ENCODE measurements at places on chromosomes 3 and 15.

- DNase-seq = no peak
Observed at GRCh38 chr3:100911956-100912355, 81.3 kb downstream of the ABI3BP start.

DNA sequence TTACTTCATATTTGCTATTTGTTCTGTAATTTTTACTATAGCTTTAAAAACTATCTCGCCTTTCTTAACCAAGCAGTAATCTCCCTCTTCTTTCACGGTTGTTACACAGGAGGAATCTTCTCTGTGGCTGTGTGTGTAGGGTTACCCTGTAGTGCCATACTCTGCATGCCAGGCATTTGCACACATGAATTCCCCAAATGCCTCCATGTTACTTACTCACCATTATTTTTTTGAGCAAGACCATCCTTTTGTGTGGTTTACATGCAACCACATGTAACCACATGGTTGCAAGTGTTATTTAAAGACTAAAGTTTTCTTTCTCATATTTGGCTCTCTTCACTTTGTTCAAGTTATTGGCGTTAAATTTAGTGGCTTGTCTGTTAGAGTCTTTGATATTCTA, 45.5 kb downstream of the HPS3 start:
- no peak for DNase-seq

- no peak for DNase-seq
Observed at GRCh38 chr3:9930804-9931418, 2.7 kb upstream of the CRELD1 start.

GRCh38 chr15:99526176-99526575, 39.6 kb upstream of the MEF2A start:
- DNase-seq = no peak

DNA sequence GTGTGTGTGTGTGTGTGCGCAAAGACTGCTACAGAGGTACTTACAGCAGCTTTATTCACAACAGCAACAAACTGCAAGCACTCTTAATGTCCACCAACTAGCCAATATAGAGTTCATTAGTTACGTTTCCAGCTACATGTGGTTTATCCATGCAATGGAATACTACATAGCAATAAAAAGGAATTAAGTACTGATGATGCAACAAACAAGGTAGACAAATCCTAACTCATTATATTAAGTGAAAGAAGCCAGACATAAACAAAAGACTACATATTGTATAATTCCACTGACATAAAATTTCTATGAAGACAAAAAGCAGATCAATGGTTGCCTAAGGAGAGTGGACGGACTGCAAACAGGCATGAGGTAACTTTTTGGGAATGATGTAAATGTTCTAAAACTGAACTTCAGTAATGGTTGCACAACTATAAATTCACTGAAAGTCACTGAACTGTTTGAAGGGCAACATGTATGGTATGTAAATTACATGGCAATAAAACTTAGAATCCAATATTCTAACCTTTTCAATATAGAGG, 433.7 kb downstream of the SHQ1 start:
- no peak for DNase-seq

DNA sequence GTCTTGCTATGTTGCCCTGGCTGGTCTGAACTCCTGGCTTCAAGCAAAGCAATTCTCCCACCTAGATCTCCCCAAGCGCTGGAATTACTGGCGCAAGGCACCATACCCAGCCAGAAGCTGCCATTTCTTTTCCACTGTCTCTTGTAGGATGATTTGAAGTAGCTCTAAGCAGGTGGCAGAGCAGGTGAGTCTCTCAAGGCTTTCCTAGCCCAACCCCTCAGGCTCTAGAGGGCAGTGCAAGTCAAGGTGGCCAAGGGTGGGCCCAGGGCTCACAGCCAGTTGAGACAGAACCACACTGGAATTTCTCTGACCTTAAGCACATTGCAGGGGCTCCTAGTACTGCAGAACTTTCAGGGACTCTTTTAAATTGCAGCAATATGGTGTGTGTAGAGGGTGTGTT, 15.6 kb upstream of the DAG1 start:
- no peak for DNase-seq

DNA sequence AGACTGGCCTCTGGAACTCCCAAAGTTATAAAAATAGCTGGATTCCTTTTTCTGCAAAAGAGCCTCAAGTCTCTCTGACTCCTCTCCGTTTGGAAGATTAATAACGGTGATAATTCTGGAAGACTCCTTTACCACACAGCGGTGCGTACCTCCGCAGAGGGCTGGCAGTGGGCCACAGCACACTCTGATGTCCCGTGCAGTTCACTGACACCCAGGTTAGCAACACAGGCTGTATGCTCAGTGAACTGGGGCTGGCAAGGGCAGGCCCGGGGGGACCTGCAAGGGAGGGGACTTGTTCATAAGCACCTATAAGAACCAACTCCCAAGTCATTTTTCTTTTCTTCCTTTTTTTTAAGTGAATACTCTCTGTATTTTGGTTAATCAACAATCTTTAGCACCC, 120.3 kb upstream of the TJP1 start:
- no peak for DNase-seq

- no peak for DNase-seq
Observed at GRCh38 chr15:80404057-80404760, at the start of gene ARNT2. TSS of gene ARNT2 (plus strand) at chr15:80404382. CDS start at chr15:80404516, 134 bp downstream.

DNA sequence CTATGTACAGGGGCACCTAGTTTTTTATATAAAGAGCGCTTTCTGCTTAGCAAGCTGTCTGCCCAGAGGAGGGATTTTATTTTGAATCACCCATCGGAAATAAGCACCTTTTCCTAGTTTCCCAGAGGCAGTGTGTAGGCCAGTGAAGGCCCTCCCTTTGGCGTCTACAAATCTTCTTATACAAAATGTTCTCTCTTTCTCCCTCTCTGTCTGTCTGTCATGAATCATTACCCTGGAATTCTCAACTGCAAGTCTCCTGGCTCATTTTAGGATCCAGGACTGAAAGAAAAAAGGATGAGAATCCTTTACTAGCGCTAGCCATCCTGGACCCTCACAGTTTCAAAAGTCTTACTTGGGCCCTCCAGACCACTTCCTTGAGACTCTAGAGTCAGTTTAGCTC, 728.1 kb downstream of the OTOL1 start:
- no peak for DNase-seq

DNA sequence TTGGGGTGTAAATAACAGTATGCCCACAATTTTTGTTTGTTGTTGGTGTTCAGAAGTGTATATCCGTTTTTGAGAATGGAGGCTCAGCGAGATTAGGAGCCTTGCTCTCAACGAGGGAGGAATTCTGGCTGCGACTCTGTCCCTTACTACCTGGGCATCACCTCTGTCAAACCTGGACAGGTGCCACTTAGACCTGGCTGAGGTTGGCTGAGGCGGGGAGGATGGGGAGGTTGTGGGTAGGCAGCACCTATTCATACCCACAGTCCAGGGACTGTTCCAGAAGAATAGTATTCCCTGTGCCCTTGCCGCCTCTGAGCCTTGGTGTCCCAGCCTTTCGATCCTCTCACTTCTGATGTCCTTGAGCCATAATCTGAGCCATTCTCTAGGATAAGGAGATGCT, 99.9 kb downstream of the LINGO1 start:
- DNase-seq = no peak

GRCh38 chr15:93882141-93882540, 349.2 kb upstream of the MCTP2 start:
- DNase-seq = no peak

DNA sequence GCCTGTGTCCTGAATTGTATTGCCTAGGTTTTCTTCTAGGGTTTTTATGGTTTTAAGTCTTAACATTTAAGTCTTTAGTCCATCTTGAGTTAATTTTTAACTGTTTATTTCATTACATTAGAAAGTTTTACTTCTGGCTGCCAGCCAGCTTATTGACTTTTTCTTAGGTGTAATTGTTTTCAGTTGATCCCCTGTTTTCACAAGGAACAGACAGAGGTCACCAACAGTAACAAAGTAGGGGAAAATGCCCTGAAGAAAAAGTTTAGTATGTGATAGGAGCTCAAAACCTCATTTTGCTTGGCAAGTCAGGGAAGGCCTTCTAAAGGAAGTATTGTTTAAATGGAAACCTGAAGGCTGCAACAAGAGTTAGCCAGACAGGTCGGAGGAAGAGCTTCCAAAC, 10.4 kb downstream of the WDR48 start:
- DNase-seq = no peak

DNA sequence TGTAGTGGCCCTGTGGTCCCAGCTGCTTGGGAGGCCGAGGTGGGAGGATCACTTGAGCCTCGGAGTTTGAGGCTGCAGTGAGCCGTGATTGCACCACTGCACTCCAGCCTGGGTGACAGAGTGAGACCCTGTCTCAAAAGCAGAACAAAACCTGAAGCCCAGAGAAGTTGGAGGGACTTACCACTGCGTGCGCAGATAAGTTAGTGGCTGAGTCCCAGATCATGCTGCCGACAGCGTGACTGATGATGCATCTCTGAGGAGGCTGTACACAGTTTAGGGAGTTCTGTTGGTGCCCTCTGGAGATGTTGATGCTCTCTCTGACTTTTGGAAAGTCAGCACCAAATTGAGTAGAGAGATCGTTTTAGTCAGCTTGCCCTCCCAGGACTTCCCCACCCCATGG, 15.8 kb upstream of the ABTB1 start:
- no peak for DNase-seq

DNA sequence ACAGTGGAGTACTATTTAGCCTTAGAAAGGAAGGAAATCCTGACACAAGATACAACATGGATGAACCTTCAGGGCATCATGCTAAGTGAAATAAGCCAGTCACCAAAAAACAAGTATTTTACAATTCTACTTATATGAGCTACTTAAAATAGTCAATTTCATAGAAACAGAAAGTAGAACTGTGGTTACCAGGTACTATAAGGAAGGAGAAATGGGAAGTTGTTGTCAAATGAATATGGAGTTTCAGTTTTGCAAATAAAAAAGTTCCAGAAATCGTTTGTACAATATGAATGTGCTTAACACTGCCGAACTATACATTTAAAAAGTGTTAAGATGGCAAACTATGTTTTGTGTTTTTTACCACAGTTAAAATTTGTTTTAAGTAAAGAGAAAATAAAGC, 26.8 kb downstream of the TRANK1 start:
- no peak for DNase-seq

- no peak for DNase-seq
Observed at GRCh38 chr3:140242818-140243276, 307.9 kb downstream of the CLSTN2 start.

- no peak for DNase-seq
Observed at GRCh38 chr3:129226374-129226773, 23.0 kb upstream of the COPG1 start.

DNA sequence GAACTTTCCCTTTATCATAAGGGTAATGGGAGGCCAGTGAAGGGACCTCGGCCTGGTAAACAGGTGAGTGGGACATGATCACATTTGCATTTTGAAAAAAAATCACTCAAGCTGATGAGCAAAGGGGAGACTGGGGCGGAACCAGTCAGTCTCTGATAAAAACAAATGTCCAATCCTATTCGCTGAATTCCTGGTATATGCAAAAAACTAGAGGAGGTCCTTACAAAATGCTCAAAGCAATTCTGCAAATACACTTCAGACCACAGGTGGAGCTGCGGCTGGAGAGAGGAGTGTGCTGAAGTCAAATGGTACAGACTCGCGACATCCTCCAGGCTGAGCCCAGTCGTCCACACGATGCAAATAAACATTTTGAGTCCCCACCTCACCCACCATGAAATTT, 166.7 kb downstream of the FOXP1 start:
- DNase-seq = no peak

- DNase-seq = no peak
Observed at GRCh38 chr3:111668888-111669488, 73.8 kb upstream of the ZBED2 start.

GRCh38 chr3:157785102-157785826, 282.0 kb upstream of the VEPH1 start:
- DNase-seq = no peak

DNA sequence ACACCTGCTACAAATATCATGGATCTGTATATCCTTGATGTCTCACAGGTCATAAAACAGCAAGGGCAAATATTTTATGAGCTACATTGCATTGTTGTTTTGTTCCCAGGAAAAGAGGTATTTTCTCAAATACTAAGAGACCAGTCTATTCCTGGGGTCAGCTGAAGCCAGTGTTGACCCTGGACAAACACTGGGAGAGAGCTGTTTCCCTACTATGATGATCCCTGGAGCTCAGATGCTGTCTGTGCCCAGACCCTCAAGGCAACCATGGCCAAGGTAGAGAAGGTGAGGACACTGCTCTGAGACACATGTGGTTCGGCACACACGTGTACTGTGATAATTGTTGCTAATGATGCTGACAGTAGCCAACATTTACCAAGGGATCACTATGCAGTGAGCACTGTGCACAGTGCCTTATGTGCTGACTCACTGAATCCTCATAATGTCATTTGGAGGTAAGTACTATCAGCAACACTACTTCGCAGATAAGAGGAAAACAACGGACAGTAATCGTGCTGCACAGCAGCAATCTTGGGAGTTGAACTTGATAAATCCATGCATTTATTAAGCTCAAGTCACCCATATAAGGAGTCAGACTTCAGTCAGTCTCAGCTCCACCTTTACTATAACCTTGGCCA, 943.6 kb downstream of the FHIT start:
- no peak for DNase-seq

DNA sequence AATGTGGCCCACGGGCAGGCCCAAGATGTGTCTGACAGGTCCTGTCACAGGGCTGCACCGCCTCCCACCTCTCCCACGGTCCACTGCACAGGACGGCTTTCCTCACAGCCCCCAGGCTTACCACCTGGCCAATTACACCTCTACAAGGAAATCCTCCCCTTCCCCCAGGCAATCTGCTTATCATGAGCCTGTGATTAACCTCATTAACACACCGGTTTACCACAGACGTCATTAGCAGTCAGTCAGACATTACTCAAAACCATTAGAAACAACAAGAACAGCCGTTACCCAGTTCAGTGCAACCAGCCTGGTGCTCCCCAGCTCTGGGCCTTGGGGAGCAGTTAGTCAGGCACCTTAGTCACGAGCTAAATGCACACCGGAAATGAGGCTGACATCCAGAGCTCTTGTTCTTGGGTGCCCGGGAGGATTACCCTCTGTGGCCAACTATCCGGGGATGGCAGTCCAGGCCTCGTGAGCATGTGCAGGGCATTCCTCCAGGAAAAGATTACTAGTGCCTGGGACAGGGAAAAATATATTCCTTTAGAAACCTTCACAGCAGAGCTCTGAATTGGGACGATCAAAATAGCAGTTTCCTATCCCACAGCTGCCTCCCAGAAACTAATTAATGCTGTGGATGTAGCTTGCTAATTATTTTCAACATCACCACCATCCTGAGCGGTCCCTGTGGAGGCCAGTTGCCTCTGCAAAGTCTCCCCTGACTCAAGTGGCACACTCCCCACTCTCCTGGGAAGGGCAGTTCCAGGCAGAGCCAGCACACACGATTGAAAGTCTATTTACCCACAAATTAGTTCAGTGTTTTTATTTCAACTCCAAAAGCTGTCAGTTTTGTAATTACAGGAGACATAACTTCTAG, 117.4 kb upstream of the ZBED2 start:
- peak; percentile 37 for DNase-seq

- DNase-seq = no peak
Observed at GRCh38 chr15:29126821-29127461, 142.7 kb downstream of the NSMCE3 start.

- DNase-seq = no peak
Observed at GRCh38 chr15:51721199-51721960, 16.1 kb downstream of the LYSMD2 start.

GRCh38 chr15:44536962-44537734, at the start of gene EIF3J:
TSS of gene EIF3J (plus strand) at chr15:44537147. CDS start at chr15:44537195, 48 bp downstream.
- peak; percentile 92 for DNase-seq
